ENCODE measurements at places on chromosomes 3 and 15.
A peak's percentile ranks its signal among the peaks of the same experiment; 100 is the strongest.

DNA sequence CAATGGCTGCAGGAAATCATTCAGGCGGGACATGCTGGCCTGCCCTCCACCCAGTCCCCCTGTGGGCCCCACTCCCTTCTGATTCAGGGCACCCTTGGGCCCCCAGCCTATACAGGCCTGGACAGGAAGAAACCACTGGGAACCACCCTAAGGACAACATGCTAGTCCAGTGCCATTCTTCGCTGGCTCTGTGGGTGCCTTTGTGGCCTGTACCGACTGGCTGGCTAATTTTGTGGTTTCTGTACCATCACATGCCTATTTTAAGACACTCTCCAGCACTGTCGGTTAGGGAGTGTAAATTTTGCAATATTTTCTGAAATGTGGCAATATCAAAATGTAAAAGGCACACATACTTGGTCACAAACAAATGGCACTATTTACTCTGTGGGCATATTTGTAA is 61.4 kb upstream of the POLG start:
- no peak for DNase-seq

GRCh38 chr3:171351676-171352075 is 108.5 kb downstream of the TNIK start:
- DNase-seq, result peak; percentile 23

- no peak for DNase-seq
These were observed 92.3 kb upstream of the LRIG1 start for GRCh38 chr3:66592927-66593625.

- DNase-seq, result no peak
These were observed 1575.1 kb downstream of the OTOL1 start for GRCh38 chr3:163071713-163072112.

DNA sequence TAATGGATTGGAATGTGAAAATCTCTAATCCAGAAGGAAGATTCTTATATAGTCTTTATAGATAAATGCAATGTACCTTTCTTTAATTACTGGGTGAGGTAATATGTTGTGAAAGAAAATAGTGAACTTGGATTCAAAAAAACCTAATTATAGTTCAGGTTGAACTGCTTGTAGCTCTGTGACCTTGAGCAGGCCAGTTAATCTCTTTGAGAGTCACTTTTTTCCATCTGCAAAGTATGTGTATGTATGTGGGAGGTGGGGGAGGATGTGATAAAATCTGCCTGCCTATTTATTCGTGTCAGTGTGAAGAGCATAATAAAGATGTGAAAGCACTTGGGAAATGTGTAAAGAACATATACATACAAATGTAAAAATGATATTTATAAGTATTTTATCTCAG is 34.4 kb downstream of the GLCE start:
- DNase-seq, result no peak

GRCh38 chr3:196378146-196378841 is 40.1 kb upstream of the TM4SF19 start:
- no peak for DNase-seq

DNA sequence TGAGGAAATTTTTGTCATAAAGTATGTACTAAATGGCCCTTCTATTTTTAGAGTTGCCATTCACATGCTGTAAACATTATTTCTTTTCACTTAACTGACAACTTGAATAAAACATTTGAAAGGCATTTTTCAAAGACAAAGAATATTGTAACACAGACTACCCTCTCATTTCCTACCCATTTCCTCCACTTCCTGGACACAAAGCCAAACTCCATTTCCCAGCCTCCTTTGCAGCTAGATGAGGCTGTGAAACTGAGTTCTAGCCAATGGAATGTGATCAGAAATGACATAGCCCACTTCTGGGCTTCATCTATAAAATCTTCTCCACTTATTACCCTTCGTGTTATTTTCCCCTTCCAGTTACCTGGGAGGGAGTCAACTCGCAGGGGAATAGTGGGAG is 288.9 kb upstream of the DPH6 start:
- DNase-seq, result no peak

GRCh38 chr15:88057836-88058235 is 198.7 kb downstream of the NTRK3 start:
- no peak for DNase-seq

DNA sequence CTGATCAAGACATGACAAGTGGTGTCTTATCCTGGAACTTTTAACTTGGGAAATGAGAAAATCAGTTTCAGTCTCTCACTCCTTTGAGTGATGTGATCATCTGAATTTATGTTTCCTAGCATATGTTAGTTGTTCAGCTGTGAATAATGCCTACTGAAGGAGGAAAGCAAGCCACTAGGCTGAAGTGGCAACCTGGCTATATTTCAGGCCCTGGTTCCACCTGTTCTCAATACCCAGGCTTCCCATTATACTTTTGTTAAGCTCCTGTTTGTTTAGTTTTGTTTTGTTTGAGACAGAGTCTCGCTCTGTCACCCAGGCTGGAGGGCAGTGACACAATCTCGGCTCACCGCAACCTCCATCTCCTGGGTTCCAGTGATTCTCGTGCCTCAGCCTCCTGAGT is 243.8 kb downstream of the ALCAM start:
- DNase-seq, result peak; percentile 82

DNA sequence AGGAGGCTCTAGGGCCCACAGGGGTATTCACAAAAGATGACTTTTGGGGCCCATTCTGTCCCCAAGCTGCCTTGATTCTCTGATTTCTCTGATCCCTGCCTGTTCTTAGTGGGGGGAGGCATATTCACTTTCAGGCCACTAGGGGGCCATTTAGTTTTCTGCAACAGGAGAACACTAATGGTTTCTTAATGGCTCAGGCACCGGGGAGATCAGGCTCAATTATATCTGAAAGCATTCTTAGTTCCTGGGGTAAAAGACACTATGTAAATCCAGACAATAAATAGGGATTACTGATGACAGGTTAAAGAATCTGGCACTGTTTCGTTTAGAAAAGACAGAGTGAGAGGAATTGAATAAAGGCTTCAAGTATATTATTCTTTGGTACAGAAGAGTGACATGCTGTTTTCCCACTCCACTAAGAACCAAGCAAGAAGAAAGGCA is 2.5 kb upstream of the INAFM2 start:
- DNase-seq, result peak; percentile 33

GRCh38 chr3:87615506-87615905 is 339.1 kb upstream of the POU1F1 start:
- DNase-seq, result no peak

DNA sequence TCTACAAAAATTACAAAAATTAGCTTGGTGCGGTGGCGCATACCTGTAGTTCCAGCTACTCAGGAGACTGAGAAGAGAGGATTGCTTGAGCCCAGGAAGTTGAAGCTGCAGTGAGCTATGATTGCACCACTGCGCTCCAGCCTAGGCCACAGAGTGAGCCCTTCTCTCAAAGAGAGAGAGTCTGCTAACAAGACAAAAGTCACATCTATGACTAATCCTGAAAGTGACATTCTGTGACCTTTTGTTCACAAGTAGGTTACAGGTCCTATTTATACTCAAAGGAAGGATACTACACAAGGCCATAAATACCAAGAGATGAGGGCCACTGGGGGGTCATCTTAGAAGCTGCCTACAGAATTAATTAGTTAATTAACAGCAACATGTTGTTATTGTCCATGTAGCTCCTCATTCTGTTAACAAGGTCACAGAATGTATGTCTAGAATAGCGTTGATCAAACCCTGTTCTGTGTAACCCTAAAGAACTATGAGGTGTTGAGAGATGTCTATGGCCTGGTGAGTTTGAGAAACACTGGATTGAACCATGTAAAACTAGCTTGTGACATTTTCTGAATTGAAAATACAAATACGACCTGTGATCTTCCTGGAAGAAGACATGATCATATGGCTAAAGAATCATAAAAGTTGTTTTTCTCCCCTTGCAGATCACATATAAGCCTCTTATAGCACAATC is 97.0 kb downstream of the SAMMSON start:
- DNase-seq, result no peak

DNA sequence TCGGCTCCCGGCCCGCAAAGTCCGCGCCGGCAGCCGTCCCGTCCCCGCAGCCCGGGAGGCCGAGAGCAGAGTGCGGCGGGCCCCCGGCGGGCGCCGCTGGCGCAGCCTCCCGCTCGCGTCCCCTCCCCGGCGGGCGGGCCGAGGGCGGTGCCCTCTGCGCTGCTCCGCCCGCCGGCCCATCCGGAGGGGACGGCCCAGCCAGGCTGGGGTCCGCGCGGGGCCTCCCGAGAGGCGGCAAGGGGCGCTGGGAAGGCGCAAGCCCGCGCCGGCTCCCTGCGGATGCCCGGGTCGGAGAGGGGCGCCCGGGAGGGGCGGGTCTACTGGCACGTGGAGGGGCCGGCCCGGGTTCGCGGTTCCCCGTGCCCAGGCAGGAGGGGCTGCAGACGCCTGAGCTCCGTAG is at the start of the genes CLCN2 and POLR2H:
Gene CLCN2 (minus strand): TSS at position 74 of the 400 bp plus-strand sequence. CDS start 126 bp downstream, outside the sequence.
Gene POLR2H (plus strand): TSS at position 179 of the 400 bp plus-strand sequence. CDS start 1,783 bp downstream, outside the sequence.
- peak; percentile 37 for DNase-seq

- no peak for DNase-seq
These were observed 70.4 kb upstream of the GATA2 start for GRCh38 chr3:128563439-128563838.

DNA sequence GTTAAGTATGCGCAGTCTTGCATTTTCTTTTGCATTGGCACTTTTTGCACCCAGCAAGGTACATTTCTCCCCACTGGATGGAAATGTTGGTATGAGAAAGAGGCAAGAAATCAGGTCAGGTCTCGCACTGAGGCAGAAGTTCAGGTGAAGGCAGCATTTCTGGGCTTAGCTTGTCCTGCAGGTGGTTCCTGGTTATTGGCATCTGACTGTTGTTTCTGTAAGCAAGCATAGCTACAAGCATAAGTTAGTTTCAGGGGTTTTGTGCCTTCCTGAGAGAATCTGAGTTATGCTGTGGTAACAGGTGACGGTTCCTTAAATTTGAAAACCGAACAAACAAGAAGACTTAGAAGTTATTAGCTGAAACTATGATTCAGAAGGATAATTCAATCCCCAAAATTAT is 139.4 kb upstream of the GRM7 start:
- no peak for DNase-seq

DNA sequence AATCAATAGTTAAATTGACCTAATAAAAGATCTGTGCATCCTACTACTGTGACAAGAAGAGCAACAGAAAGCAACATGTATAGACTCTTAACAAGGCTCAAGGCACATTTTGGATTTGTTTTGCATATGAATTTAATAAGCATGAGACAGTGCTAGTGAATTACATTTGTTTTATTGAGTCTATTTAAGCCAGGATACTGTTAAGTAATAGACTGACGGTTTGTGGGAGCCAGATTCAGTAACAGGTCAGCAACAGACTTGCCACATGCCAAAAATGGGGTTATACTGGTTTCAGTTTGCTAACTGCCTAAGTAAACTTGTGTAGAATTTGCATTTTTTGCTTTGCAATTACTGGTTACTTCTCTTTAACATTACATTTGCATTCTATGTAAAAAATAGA is 54.0 kb downstream of the MBNL1 start:
- no peak for DNase-seq

DNA sequence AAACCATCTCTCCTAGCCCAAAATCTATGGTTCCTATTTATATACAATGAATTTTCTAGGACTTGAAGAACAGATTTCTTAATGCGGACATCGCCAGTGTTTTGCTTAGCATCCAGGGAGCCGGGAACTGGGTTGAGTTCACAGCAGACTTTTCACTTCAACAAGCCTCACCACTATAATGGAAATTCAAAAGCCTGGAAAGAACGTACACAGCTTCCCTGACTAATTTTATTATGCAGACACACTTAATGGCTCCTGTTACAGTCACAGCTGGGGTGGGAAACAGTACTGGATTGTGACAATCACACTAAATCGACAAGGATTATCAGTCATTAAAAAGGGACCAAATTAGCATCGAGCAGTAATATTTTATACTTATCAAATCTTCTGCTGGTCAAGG is 129.2 kb upstream of the BNIP2 start:
- DNase-seq, result no peak

DNA sequence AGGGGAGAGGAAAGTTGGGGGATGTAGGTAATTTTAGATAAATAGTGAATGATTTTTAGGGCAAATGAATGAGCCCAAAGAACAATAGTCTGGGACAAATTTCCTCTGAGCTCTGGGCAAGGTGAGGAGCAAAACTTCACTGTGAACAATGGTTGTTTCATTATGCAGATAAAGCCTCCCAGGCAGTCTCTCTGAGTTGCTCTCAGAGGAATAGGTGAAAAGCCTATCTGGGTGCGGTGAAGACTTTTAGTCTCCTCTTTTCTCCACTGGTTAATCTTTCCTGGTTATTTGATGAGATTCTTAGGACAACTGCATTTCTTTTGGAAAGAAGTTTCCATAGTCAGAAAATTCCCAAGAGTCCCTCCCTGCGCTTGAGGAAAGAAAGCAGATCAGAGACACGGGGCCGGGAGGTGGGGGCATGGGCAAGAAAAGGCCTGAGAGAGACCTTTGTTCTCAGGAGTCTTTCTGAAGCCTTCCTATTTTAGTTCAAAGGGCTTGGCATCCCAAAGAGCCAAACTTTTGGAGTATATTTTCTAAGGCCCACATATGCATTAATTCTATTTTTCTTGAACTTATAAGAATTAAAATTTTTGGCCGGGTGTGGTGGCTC is 353.6 kb upstream of the SLCO3A1 start:
- DNase-seq, result no peak

DNA sequence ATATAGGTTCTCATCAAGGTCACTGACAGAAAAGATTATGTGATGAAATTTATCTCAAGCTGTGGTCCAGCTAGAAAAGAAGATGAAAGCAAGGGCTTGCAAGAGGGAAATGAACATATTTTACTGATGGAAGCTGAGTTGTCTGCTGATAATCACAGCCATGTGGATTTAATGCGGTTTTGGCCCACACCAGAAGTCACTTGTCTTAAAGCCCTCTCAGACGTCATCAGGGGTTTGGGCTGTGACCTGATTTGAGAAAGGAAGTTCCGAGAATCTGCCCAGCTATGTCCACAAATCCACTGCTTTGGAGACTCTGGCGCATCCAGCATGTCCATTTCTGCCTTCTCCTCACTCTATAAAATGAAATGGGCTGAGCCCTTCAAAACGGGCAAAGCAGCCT is 278.4 kb downstream of the SUCLG2 start:
- DNase-seq, result no peak

DNA sequence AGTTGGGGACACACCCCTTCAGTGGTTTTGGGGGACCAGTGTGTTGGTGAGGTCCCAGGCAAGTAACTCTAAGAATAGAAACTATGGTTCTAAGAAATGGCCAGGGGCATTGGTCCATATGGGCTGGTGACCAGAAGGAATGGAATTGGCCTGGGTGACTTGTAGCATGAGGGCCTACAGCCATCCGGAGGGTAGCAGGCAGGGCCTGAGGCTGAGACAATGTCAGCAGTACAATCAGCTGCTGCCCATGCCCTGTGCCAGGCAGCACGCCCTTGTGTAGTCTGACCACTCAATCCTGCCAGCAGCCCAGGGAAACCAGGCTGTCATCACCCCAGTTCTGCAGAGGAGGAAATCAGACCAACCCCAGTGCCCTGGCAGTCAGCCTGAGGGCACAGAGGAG is 100.6 kb downstream of the DNAJB8 start:
- DNase-seq, result no peak

GRCh38 chr3:10993729-10994065 is 1.1 kb downstream of the SLC6A1 start:
- DNase-seq, result no peak

GRCh38 chr3:143794793-143795462 is 53.3 kb downstream of the SLC9A9 start:
- no peak for DNase-seq

GRCh38 chr3:132530624-132531023 is 66.4 kb upstream of the ACKR4 start:
- DNase-seq, result no peak

- DNase-seq, result no peak
These were observed 2.0 kb upstream of the HYAL2 start for GRCh38 chr3:50324351-50325112.

All from NCI-H2029 (cell line).